ENCODE measurements at places on chromosomes 11 and 22.

- DNase-seq, result no peak
Observed at GRCh38 chr11:35945137-35945518, 1.3 kb downstream of the LDLRAD3 start.

- DNase-seq, result no peak
Observed at GRCh38 chr11:46668480-46669085, 31.8 kb downstream of the ARHGAP1 start.

- DNase-seq, result peak; percentile 2
Observed at GRCh38 chr11:61039916-61040315, 62.4 kb upstream of the CD5 start.

DNA sequence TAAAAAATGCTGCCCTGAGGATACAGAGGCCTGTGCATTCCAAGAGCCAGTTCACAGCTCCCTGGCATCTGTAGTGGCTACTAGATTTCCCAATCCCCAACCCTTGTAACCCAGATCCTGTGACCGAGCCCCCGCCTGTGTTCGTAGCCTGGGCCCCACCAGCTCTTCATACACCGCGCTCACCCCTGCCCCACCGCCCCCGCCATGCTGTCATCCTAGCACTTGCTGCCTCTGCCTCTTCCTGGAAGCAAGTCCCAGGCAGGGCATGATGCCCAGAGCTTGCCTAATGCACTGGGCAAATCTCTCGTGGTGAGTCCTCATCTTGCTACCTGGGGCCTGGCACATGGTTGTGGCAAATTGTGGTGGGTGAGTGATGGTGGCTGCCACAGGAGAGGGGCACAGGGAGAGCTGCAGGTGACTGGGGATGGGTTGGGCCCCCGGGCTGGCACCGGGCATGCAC lies 7.1 kb downstream of the MGAT3 start:
- no peak for DNase-seq

- no peak for DNase-seq
Observed at GRCh38 chr11:19164230-19164855, 37.4 kb downstream of the CSRP3 start.

- no peak for DNase-seq
Observed at GRCh38 chr22:30574997-30575671, 669 bp upstream of the GAL3ST1 start.

DNA sequence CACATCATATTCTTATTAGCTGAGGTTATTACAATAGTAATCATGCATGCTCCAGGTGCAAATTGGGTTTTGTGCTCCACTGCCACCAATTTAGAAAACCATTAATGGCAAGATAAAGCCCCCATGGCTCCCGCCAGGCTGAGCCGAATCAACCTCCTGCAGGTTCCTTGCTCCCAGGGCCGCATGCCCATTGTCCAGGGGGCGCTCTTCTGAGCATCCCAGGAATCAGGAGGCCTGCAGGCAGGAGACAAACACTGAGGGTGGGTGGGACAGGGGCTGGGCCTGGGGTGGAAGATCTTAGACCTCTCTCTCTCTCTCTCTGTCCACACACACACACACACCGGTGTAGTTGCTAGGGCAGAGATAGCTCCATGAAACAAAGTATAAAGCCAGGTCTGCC lies 57.4 kb downstream of the BUD13 start:
- no peak for DNase-seq

- DNase-seq, result no peak
Observed at GRCh38 chr11:45901626-45902025, 5.4 kb downstream of the FREY1 start.

DNA sequence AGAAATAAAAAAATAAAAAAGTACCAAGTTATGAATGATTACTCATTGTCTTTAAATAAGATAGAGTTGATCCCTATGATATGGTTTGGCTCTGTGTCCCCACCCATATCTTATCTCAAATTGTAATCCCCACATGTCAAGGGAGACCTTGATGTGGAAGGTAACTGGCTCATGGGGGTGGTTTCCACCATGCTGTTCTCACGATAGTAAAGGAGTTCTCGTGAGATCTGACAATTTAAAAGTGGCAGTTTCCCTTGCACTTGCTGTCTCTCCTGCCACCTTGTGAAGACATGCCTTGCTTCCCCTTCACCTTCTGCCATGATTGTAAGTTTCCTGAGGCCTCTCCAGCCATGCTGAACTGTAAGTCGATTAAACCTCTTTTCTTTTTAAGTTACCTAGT lies 18.8 kb downstream of the QSER1 start:
- DNase-seq, result no peak

DNA sequence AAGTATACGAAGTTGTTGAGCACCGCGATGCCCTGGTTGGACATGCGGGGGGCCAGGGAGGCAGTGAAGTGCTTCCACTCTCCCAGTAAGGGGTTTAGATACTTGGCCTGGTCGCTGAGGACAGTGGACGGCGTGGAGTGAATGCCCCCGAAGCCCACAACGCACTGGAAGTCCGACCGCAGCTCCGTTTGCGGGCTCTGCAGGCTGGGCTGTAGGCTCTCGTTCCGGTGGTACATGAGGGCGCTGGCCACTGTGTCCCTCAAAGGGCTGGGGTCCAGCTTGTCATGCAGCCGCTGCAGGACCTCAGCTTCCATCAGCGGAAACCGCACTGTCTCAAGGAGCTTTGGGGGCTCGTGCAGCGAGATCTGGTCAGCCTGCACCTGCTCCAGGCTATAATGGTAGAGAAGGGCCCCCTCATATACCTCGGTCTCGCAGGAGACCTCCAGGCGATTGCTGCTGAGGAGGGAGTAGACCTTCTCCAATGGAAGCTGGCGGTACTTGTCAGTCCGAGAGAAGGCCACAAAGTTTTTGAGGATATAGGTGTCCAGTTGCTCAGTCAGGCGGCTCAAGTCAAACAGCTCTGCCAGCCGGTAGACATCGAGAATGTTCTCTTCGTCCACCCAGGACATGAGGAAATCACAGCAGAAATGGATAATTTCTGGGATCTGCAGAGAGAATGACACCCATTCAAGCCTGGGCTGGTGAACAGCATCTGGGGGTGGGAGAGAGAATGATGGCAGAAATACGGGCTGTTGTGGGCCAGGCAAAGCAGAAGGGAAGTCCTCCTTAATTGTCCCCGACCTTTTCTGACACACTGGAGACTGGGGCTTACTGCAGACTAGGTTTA lies 27.5 kb upstream of the SCARF2 start:
- DNase-seq, result no peak

DNA sequence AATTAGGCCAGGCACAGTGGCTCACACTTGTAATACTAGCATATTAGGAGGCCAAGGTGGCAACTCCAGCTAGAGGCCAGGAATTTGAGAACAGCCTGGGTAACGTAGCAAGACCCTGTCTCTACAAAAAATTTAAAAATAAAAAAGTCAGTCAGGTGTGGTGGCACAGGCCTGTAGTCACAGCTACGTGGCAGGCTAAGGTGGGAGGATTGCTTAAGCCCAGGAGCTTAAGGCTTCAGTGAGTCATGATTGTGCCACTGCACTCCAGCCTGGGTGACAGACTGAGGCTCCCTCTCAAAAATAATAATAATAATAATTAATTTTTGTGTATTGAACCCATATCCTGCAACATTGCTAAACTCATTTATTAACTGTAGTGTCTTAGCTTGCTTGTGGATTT lies 15.3 kb upstream of the TRIM29 start:
- no peak for DNase-seq

GRCh38 chr11:1222491-1223345 lies at the start of gene MUC5B:
Gene MUC5B, plus strand, starts transcription at chr11:1223066. Its CDS starts 58 bp downstream, at chr11:1223124.
- DNase-seq, result no peak

DNA sequence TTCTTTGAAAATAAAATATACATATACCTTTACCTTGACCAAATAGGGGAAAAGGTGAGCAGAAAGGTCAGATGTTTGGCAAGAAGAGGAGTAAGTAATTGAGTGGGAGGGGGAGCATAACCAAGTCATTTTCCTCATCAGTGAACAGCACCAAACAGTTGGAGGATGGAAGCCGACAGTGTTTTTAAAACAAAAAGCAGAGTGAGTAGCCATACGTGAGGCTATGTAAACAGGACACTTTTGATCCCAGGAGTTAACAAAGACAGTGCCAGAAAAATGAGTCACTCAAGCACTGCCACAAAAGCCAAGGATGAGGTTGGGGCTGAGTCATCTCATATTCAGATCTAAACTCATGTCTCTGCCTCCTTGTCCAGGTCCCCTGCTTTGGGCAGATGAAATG lies 734.7 kb downstream of the KCNA4 start:
- DNase-seq, result no peak

- DNase-seq, result peak; percentile 81
Observed at GRCh38 chr11:33257160-33257896, at the start of gene HIPK3. Gene HIPK3, plus strand, starts transcription at chr11:33257381.

- no peak for DNase-seq
Observed at GRCh38 chr22:45807156-45807915, 135.7 kb downstream of the ATXN10 start.

- no peak for DNase-seq
Observed at GRCh38 chr11:65381716-65382032, 772 bp downstream of the SLC25A45 start.

DNA sequence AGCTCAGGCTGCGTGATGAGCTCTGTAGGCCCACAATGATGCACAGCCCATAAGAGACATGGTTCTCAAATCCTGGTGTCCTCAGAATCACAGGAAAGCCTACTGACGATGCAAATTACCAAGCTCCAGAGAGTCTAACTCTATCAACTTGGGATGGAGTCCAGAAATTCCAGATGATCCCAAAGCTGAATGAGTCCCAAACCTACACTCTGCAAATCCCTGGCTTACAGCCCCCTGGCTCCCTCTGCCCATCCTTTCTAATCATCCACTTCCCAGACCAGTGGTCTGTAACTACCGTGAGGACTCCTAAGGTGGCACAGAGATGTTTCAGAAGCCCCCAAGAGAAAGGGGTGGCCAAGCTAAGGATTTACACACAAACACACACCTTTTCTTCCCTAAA lies 13.5 kb downstream of the ARFGAP2 start:
- no peak for DNase-seq

- no peak for DNase-seq
Observed at GRCh38 chr11:47278058-47278457, 8.1 kb downstream of the MADD start.

DNA sequence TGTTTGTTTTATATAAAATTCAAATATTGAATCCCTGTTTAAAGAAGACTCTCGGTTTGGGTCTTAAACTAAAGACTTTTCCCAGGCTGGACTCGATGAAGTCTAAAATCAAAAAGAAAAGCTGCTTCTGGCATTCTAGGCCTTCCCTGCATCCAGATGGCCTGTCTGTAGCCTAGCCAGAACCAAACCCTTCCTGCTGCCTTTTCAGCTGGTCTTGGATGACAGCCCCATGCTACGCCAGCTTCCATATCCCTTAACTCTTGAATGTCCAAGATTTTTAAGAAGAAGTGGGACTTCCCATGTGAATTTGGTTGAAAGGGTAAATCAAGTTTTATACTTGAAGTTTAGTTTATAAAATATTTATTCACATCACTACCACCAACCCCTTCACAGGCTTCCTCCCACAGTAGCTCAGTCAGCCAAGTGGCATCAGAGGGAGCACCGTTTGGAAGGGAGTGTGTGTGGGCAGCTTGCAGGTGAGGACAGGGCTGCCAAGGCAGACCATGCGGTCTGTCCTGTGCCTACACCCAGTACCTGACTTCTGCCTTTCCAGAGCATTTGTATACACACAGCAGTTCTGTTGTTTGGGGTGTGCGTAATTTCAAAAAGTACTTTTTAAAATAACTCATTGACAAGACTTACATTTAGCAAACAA lies 18.2 kb upstream of the PSMA1 start:
- DNase-seq, result no peak

GRCh38 chr11:27229511-27230191 lies 133.4 kb downstream of the CCDC34 start:
- no peak for DNase-seq

- no peak for DNase-seq
Observed at GRCh38 chr22:29115682-29116288, 43.0 kb downstream of the KREMEN1 start.

DNA sequence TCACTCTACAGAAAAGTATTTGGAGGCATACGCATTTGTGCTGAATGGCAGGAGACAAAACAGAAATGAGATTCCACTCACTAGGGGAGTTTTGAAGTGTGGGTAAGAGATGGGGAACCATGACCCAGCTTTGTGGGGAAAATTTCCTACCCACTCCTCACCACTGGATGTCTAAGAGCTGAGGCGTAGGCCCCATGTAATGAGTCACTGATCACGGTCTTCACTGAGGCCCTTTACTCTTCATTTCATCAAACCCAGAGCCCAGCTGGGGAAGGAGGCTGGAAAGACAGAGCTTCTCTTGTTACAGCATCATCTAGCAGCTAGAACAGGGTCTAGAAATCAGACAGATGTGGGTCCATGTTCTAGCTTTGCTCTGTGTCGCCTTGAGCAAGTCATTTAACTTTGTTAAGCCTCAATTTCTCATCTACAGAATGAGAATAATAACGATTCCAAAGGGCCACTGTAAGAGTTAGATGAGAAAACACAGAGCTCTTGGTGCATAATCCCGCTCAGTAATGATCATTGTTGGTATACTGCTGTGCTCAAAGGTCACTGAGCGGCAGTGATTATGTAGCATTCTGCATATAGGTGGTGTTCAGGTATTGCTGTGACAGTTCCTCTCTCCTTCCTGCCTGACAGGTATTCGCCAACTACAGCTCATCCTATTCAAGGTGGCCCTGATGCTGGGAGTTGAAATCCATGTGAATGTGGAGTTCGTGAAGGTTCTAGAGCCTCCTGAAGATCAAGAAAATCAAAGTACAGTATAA lies 97.2 kb downstream of the MICAL2 start:
- no peak for DNase-seq

DNA sequence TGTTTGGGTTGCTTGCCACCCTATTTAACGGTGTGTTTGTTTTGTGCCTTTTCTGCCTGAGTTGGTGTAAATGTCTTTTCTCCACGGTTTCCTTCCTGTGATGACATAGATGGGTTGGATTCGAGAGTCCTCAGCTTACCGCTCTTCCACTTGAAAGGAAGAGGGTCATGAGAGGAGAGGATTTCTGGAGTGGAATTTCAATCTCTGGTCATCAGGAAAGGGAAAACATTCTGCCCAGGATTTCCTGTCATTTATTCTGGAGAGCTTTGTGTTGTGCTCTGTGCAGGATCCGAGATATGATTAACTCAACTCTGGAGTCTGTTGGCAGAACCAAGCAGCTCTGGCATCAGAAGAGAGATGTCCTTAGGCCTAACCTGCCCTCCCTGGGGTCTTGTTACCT lies 605.2 kb downstream of the NTM start:
- no peak for DNase-seq

DNA sequence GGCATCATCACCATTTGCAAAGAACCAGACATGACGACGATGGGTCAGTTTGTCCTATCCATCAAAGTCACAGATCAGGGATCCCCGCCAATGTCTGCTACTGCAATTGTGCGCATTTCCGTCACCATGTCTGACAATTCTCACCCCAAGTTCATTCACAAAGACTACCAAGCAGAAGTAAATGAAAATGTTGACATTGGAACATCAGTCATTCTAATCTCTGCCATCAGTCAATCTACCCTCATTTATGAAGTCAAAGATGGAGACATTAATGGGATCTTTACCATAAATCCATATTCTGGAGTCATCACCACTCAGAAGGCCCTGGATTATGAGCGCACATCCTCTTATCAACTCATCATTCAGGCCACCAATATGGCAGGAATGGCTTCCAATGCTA lies 171.6 kb upstream of the MTNR1B start:
- no peak for DNase-seq

- no peak for DNase-seq
Observed at GRCh38 chr11:59891781-59892181, 13.2 kb downstream of the OOSP3 start.
